Activated CD4-positive, alpha-beta T cell treated with anti-CD3 and anti-CD28 coated beads, Interleukin-2, amount 10 ng/mL, durations not matched to agents 24 days and 14 days (primary cell): ENCODE measurements at places on chromosomes 2 and 18.

GRCh38 chr2:62254424-62255266 is 58.7 kb downstream of the B3GNT2 start:
- H3K27ac ChIP-seq, result no peak overlapping the region
- DNase-seq, result no peak
- H3K4me3 ChIP-seq, result no peak overlapping the region

DNA sequence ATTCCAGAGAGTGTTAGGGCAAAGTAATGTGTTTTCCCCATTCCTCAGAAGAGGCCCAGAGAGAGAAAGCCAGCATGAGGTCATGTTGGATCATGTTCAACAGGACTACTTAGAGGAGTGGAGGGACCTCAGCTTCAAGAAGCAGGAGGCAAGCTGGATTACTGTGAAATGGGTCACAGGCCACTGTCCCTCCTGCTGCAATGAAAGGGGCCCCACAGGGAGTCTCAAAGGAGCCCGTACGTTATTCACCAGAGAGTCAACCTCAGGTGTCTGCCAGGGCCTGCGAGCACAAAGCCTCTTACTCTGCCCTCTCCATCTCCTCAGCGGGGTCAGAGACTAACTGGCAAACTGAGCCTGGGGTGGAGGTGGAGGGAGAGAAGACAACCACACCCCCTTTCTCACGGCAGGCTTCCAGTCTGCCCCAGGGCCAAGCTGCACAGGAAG is 27.2 kb upstream of the ACYP2 start:
- no peak for DNase-seq
- peaks cover 7% of the 10 kb centered on the region for H3K4me1 ChIP-seq
- H3K27me3 ChIP-seq, result no peaks in the 10 kb centered on the region
- no peak overlapping the region for H3K27ac ChIP-seq
- H3K36me3 ChIP-seq, result no peaks in the 10 kb centered on the region

GRCh38 chr2:170237572-170238120 is 59.7 kb downstream of the MYO3B start:
- no peak for DNase-seq
- no peaks in the 10 kb centered on the region for H3K36me3 ChIP-seq
- H3K27me3 ChIP-seq, result peaks cover 28% of the 10 kb centered on the region
- no peaks in the 10 kb centered on the region for H3K4me1 ChIP-seq
- H3K4me3 ChIP-seq, result no peak overlapping the region

DNA sequence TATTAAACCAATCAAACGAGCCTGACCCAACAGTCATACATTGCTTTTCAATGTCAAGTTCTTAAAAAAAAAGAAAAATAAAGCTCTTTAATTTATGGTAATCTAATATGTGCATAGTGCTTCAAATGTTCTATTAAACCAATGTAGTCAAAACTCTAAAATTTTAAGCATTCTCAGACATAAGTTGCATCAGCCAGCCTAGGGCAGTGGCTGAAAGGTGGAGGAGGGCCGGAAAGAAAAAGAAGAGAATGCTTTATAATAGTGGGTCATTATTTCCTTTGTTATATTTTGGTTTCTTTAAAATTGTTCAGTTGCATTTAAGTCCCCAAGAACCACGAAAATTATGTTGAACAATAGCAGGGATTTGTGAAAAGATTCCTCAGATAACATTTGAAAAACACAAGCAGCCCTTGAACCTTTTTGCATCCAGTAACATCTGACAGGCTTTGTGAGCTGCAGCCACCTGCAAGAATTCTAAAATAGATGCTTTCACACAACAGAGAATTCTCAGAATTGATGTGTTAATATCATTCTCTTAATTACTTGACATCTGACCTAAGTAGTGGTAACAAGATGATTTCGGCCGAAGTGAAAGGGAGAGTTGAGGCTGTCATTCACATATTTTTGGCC is 252.1 kb downstream of the CDCA7 start:
- H3K27ac ChIP-seq, result no peak overlapping the region
- peaks cover 23% of the 10 kb centered on the region for H3K27me3 ChIP-seq
- no peaks in the 10 kb centered on the region for H3K36me3 ChIP-seq
- no peaks in the 10 kb centered on the region for H3K4me1 ChIP-seq

DNA sequence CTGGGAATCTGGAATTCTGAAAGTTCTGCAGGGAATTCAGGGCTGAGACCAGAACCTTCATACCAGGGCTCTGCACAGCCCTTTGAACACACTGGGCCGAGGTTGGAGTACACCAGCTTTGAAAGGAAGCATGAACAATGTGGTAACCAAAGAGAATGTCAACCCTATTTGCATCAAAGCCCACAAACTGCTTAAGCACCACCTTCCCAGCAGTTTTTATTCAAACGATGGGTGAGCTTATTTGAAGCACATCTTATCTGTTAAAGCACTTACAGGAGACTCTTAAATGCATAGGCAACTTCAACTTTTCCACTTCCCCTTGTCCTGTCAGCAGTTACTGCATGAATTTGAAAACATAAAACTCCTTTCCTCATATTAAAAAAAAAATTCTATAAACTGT is 96.6 kb downstream of the TXNL1 start:
- no peaks in the 10 kb centered on the region for H3K36me3 ChIP-seq
- H3K4me1 ChIP-seq, result no peaks in the 10 kb centered on the region
- no peak overlapping the region for H3K4me3 ChIP-seq
- no peak for DNase-seq
- H3K27ac ChIP-seq, result no peak overlapping the region

DNA sequence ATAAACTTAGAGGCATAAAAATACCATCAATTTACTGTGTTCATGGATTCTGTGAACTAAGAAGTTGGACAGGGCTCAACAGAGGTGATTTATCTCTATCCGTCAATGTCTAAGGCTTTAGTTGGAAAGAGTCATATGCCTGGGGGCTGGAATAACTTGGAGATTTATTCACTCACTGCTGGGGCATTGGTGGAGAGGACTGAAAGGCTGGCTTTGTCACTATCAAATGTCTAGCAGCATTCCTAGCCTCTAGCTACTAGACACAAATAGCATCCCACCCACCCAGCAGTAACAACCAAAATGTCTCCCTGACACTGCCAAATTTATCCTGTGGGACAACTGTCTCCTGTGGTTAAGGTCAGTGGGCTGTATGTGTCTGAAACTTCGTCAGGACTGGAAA is 71.0 kb downstream of the EVA1A start:
- no peak for DNase-seq
- H3K27me3 ChIP-seq, result peaks cover 9% of the 10 kb centered on the region
- no peaks in the 10 kb centered on the region for H3K4me1 ChIP-seq
- no peaks in the 10 kb centered on the region for H3K36me3 ChIP-seq

DNA sequence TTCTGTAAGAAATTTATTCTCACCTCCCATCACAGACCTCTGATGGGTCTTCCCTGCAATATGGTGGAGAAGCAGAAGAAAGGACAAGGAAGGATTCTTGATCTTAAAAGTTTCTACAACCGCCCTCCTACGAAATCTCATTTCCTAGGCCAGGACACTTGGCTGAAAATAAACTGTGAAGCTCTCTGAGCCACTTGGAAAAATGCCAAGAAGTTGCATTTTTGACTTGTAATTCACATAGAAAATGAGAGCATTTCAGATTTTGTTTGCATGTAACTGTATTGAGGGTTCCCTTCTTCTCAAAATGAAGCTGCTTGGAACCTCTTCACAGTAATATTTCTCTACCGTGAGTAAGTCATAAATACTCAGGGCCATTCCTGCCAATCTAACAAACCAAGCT is 458.3 kb upstream of the SLC14A2 start:
- no peak overlapping the region for H3K27ac ChIP-seq
- H3K27me3 ChIP-seq, result peaks cover 2% of the 10 kb centered on the region
- no peaks in the 10 kb centered on the region for H3K36me3 ChIP-seq
- H3K4me3 ChIP-seq, result no peak overlapping the region

- no peak for DNase-seq
- no peak overlapping the region for H3K27ac ChIP-seq
- H3K27me3 ChIP-seq, result peaks cover 13% of the 10 kb centered on the region
- H3K4me3 ChIP-seq, result no peak overlapping the region
- H3K4me1 ChIP-seq, result no peaks in the 10 kb centered on the region
Observed at GRCh38 chr2:196422361-196422760, 217.2 kb upstream of the CCDC150 start.

DNA sequence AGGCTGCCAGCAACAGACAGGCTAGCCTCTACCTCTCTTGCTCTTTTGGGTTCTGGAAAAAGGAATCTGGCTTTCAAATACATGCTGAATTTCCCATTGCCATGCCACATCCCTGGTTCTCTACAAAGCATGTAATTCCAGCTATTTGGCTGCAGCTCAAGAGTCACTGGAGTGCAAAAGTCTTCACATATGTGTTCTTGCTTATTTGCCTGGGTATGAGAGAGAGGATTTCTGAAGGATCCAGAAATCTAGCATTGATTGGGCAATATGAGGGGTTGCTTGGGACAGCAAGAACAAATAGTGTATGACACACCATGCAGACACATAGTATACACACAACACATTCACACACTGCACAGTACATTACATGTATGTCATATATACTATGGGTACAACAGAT is 30.7 kb upstream of the LGALSL start:
- peaks cover 10% of the 10 kb centered on the region for H3K27me3 ChIP-seq
- no peaks in the 10 kb centered on the region for H3K4me1 ChIP-seq
- no peak overlapping the region for H3K4me3 ChIP-seq
- H3K36me3 ChIP-seq, result no peaks in the 10 kb centered on the region
- DNase-seq, result no peak

DNA sequence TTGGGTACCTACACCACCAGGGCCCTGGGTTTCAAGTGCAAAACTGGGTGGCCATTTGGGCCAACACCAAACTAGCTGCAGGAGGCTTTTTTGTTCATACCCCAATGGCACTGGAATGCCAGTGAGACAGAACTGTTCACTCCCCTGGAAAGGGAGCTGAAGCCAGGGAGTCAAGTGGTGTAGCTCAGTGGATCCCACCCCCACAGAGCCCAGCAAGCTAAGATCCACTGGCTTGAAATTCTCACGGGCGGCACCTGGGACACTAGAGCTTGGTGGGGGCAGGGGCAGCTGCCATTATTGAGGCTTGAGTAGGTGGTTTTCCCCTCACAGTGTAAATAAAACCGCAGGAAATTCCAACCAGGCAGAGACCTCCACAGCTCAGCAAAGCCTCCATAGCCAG is 46.0 kb upstream of the FAM110C start:
- H3K4me3 ChIP-seq, result no peak overlapping the region
- no peaks in the 10 kb centered on the region for H3K4me1 ChIP-seq

GRCh38 chr2:209383212-209383611 is 40.6 kb upstream of the MAP2 start:
- no peak overlapping the region for H3K4me3 ChIP-seq
- DNase-seq, result no peak
- no peaks in the 10 kb centered on the region for H3K27me3 ChIP-seq
- H3K27ac ChIP-seq, result no peak overlapping the region
- no peaks in the 10 kb centered on the region for H3K4me1 ChIP-seq

DNA sequence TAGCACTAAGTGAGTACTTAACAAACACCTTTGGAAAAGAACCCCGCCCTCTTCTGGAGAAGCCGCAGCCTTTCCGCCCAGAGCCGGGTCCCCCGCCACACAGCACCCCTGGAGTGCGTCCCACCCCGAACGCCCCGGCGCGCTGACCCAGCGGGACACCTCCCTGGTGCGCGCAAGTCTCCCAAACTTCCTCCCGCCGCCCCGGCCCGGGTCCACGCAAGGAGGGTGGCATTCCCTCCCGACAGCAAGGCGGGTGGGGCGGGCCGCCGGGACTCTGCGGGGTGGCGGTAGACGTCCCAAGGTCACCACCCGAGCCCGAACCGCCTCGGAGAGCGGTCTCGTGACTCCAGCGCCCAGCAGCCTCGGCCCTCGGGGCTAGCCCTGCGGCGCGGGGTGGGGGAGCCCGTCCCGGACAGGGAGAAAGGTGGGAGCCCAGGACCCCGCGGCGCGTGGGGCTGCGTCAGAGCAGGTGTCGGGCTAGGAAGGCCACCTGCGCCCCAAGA is 598 bp downstream of the CCDC93 start:
- peaks cover 10% of the 10 kb centered on the region for H3K36me3 ChIP-seq
- H3K27ac ChIP-seq, result peak overlapping the region; percentile 71
- H3K4me3 ChIP-seq, result peak overlapping the region; percentile 96
- H3K27me3 ChIP-seq, result no peaks in the 10 kb centered on the region

GRCh38 chr2:152481881-152482583 is 147.1 kb downstream of the FMNL2 start:
- DNase-seq, result no peak
- H3K4me3 ChIP-seq, result no peak overlapping the region
- H3K27ac ChIP-seq, result no peak overlapping the region
- H3K4me1 ChIP-seq, result no peaks in the 10 kb centered on the region
- peaks cover 4% of the 10 kb centered on the region for H3K27me3 ChIP-seq

DNA sequence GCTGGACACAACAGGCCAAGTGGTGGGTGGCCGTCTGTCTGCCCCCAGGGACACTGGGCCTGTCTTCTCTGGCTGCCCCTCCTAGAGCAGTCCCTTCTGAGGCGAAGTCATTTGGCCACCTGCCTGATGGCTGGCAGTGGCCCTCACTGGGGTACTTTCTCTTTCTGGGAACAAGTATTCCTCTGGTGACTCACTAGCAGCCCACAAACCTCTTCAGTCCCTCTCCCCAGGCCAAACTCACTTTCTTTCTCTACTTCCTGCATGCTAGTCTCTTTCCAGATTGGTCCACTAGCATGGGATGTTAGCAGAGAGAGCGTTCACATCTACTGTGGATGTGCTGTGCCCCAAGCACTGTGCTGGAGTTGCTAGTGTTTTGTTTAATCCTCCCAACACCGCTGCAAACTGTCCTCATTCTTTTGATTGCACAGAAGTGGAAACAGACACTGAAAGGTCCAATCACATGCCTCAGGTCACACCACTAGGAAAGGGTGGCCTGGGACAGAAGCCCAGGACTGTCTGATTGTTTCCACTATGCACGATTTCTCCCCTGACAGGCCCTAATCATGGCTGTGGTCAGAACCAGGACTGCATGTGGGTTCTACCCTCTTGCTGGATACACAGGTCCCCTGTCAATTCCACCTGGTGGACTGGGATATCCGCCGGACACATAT is 5.2 kb downstream of the DYSF start:
- H3K27ac ChIP-seq, result no peak overlapping the region
- peaks cover 18% of the 10 kb centered on the region for H3K27me3 ChIP-seq
- peaks cover 9% of the 10 kb centered on the region for H3K4me1 ChIP-seq
- H3K36me3 ChIP-seq, result no peaks in the 10 kb centered on the region
- no peak overlapping the region for H3K4me3 ChIP-seq

GRCh38 chr2:149143734-149144133 is 105.2 kb downstream of the LYPD6B start:
- H3K27ac ChIP-seq, result no peak overlapping the region
- DNase-seq, result no peak
- H3K4me1 ChIP-seq, result no peaks in the 10 kb centered on the region
- no peak overlapping the region for H3K4me3 ChIP-seq
- H3K27me3 ChIP-seq, result peaks cover 2% of the 10 kb centered on the region

DNA sequence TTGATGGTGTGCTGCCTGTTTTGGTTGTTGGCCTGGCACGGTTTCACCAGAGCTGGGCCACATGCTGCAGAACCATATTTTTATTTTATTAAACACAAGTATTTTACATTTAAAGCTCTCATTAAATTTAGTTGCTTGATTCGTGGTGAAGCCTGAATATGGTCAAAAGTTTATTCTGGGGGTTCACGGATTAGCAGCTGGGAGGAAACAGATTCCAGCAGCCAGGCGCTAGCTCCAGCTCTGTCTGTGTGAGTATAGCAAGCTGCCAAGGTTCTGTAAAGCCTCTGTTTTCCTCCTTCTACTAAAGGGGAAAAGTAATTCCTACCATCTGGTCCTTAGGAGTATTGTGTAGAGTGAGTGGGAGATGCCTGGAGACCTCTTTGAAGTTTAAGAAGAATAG is 22.5 kb downstream of the GATA6 start:
- H3K27me3 ChIP-seq, result peaks cover 5% of the 10 kb centered on the region
- H3K4me1 ChIP-seq, result no peaks in the 10 kb centered on the region
- no peak for DNase-seq
- no peak overlapping the region for H3K27ac ChIP-seq

GRCh38 chr2:58271826-58272225 is 30.7 kb upstream of the FANCL start:
- no peak overlapping the region for H3K4me3 ChIP-seq
- no peaks in the 10 kb centered on the region for H3K36me3 ChIP-seq
- DNase-seq, result no peak
